ENCODE measurements at places on chromosomes 1 and 21. TPM values are rescaled to one million over a fixed set of nuclear protein-coding genes. Genes with fewer than 3 reads are reported as not detected.

DNA sequence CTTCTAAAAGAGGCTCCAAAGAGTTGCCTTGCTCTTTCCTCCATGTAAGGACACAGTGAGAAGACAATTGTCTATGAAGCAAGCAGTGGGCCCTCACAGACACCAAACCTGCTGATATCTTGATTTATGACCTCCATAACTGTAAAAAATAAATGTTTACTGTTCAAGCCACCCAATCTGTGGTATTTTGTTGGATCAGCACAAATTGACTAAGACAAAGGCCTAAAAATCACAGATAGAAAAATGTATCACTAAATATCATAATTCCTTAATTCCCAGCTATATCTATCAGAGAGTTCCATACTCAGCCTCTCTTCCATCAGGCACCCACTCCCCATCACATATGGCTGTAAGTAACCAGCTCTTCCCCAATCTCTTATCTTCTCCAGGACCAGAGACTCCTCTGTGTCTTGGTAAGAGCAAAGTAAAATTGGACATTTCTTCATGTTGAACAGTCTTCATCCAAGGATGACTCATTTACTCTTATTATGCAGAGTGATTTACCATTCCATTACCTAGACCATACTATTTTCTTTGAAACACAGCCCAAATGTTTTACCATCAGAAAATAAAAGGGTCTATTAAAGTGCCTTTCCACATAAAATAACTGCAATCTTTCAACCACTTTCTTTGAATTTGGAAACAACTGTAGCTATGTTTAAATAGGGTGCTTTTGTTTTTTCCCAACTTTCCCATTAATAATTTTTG is 503.6 kb downstream of the MRPL39 start:
- no peak for DNase-seq

GRCh38 chr1:190940951-190941350 is 463.3 kb upstream of the BRINP3 start:
- no peak for DNase-seq

GRCh38 chr1:4796161-4797015 is 142.0 kb downstream of the AJAP1 start:
- DNase-seq = no peak

GRCh38 chr1:243746751-243747150 is 103.3 kb downstream of the AKT3 start:
- no peak for DNase-seq

- peak; percentile 69 for DNase-seq
Measured at GRCh38 chr1:167093846-167094516, at the start of gene STYXL2. STYXL2 (plus strand) TSS chr1:167094075; CDS start chr1:167094850, 775 bp downstream.

- DNase-seq = peak; percentile 37
Measured at GRCh38 chr21:42145569-42146272, 73.2 kb upstream of the ABCG1 start.

The HFM1 gene
- total RNA-seq = 0.13 TPM

The PPFIA4 gene
- total RNA-seq = 33.2 TPM

The KRTAP7-1 gene
- total RNA-seq = not detected

DNA sequence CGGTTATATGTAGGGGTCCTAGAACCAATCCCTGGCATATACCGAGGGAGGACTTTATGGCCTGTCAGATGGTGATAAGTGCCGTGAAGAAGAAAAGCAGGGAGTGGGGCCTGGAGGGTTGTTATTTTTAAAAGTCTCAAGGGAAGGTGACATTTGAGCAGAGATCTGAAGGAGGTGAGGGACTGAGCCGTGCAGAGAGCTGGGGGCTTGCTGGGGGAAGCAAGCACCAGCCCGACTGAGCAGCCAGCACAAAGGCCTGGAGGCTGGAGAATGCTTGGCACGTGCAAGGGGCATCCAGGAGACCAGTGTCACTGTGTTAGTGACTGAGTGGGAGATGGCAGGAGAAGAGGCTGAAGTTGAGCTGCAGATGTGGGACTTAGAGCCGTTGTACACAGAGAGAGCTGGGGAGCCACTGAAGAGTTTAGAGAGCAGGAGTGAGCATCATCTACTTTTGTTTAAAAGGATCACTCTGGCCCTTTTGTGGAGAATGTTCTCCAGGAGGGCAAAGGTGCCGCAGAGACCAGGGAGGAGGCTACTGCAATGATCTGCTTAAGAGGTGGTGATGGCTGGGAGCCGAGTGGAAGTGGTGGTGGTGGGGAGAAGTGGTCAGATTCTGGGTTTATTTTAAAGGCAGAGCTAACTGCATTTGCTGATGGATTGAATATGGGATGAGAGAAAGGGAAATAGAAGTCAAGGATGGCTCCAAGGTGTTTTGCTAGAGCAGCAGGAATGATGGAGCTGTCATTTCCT is 31.2 kb downstream of the PTPRU start:
- no peak for DNase-seq
